ENCODE measurements at places on chromosomes 1 and 21.

- no peak for DNase-seq
These were observed 9.7 kb upstream of the ATAD3B start for GRCh38 chr1:1461721-1462317.

DNA sequence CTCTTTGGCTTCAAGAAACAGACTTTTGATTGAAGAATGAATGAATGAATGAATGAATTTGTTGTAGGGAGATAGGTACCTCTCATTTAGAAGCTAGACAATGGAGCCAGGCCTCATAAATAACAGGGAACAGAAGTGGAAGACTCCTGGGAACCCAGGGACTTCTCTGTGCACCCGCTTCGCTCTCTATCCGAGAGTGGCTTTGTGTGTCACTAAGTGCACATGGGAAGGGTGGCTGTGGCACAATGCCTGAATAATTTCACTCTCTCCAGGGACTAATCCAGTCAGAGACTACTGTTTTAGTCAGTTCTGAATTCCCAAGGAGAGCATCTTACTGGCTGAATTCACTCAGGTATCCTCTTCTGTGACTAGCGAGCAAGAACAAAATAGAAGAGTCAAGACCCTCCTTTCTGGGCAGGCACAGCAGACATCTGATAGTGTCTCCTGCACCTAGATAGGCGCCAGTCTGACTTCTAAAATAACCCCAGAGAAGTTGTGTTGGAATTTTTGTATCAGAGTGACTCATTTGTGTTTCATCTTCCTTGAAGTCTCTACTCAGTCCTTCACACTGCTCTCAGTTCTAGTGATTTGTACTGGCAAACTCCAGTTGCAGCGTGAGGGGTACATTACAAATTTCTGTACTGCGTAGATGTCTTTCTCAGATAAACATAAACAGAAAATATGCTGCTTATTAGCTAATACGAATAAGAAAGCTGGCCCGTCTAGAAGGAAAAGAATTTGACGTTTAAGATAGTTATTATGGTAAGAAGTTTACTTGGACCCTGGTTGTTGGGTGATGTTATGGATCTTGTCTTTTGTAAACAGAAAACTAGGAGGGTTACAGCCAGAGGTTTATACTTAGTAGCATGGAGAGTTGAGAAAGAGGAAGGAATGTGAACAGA is 34.0 kb downstream of the BACH1 start:
- DNase-seq, result no peak

GRCh38 chr1:187244623-187245022 is 415.9 kb downstream of the PLA2G4A start:
- no peak for DNase-seq

DNA sequence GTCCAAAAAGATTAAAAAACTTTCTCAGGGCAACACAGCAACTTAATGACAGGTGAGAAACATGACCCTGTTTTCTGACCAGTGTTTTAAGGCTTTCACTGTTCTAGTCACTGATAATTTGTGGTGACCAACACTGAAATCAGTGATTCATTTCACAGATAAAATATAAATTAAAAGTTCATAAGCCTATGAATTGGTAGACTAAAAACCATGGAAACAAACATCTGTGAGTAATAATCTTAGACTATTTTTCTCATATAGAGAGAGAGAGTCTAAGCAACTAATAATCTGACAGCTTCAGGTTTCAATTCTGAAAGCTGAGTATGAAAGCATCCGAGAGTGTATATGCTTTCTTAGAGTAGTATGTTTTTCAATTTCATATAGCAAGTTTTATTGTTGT is 536.9 kb downstream of the ADGRL2 start:
- no peak for DNase-seq

DNA sequence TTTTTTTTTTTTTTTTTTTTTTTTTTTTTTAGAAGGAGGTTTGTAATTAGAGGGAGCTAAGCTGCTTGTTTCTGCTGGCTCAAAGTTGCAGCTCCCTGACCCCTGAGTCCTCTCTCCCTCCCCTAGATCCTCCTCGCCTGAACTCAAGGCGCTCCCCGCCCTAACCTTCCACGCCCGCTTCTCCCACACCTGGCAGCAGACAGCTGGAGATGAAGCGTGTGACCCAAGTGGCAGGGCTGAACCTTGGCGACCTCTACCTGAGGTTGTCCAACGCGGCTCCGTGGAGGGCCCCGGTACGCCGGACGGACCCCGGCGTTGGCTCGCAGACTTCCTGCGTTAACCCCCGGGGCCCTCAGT is 795 bp downstream of the NGF start:
- DNase-seq, result no peak

GRCh38 chr1:232765542-232765941 is 39.7 kb upstream of the MAP10 start:
- DNase-seq, result no peak

DNA sequence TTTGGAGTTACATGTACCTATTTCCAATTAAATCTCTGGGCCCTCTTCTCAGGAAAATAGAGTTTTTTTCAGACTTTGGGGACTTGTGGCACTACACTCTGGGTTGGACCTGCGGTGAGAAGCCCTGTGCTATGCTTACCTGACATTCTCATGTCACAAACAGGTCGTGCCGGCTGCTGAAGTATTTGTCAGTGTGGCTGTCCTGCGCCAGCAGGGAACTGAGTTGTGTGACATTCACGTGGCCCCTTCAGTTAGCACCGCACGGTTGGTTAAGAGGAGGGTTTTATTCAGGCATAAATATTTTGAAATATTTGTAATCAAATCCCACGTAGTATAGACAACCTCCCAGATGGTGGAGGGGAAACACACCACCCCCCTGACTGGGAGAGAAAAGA is 6.3 kb upstream of the COL6A2 start:
- no peak for DNase-seq

DNA sequence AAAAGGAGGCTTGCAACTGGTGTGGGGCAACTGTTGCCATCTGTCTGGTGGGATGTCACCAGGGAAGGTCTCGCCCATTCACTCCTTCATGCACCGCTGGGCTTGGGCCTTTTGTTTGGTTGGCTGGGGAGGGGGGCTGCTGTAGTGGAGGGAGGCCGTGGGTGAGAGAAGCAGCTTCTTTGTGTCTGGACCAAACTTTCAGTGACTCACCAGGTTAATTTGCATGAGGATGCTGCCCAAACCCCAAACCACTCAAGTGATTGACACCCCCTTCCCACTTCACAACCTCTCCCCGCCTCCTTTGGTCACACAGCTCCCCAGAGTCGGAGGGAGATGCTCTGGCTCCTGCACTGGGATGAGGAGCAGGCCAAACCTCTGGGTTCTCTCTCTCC is 19.7 kb downstream of the BTG2 start:
- DNase-seq, result peak; percentile 82

GRCh38 chr1:3002349-3003038 is 18.8 kb upstream of the ACTRT2 start:
- no peak for DNase-seq

DNA sequence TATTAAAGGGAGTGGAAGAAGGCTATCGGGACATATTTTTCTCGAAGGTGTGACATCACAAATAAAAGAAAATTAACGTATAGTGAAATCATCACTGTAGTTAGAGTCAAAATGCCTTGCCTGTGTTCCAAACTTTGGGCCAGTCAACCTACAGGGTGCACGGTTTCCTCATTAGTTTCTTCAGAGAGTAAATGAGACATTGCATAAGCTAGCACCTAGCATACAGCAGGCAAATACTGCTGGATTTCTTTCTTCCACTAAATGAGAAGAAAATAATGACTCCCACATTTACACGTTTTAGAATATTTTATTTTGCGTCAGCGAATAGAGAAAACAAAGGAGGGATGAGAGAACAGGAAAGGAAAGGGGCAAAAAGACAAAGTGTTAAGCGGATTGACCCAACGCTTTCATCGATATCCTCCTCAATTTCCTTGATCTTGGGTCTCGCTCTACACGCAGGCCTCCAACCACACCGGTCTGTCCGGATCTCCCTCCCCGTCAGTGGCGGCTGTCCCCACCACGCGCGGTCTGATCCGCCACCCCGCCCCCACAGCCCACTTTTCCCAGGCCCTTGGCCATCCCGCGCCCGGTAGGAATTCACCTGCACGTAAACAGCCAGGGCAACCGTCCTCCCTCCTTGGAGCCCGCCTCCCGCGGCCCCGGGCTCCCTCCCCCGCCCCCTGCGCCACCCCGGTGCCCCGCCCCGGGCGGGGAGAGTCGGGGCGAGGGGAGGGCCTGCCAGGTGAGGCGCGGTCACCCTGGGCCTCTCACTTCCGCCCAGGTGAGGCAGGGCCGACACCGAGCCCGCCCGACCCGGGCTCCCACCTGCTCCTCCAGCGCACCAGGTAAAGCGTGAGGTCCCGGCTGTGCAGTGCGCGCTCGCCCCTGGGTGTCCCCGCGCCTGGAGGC is at the start of gene PATJ:
PATJ (plus strand) TSS at position 770 of the 909 bp plus-strand sequence. CDS start 20,413 bp downstream, outside the sequence.
- DNase-seq, result peak; percentile 27

DNA sequence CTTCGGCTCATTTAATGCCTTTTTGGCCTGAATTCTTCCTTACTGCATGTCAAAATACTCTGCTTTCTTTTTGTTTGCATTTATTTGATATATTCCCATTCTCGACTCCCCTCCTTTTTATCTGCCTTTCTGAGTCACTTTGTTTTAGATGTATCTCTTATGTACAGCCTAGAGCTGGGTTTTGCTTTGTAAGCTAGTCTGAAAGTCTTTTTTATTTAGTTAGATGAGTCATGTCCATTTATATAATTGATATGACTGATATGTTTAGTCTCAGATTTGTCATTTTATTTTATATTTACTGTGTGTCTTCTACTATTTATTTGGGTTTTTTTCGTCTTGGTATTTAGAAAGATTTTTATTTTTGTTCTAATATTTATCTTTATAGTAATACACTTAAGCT is 33.6 kb upstream of the GNG5 start:
- DNase-seq, result no peak

DNA sequence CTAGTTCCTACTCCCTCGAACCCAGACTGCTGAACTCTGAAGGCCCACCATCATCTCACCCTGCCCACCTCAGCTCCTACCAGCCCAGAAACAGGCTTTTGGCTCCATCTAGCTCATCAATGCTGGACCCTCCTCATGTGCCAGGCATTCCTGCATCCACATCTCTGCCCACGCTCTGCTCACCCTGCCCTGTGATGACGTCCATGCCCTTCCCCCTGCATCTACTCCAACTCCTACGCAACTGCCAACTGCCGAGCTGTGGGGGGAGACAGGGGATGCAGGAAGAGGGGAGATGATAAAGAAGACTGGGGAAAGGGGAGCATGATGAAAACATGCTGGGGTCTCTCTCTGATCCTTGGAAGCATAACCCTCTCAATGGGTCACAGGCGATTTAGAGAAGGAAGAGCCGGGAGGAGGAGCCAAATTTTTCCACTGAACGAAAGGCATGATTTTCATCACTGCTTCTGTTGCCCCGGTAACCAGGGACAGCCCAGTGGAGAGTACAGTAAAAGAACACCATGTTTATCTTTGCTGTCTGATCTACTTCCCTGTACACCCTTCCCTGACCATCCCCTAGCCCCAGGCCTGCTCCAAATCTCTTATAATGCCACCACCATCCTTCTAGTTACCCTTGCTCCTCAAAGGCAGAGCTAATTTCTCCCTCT is 44.3 kb downstream of the CD34 start:
- DNase-seq, result no peak

- no peak for DNase-seq
These were observed 86.5 kb upstream of the TTC39A start for GRCh38 chr1:51416910-51417309.

- DNase-seq, result no peak
These were observed 54.7 kb upstream of the ARHGEF16 start for GRCh38 chr1:3399732-3400131.

- DNase-seq, result no peak
These were observed 57.9 kb downstream of the SASS6 start for GRCh38 chr1:100074604-100075395.

- DNase-seq, result no peak
These were observed 26.3 kb upstream of the IVNS1ABP start for GRCh38 chr1:185343306-185343705.

DNA sequence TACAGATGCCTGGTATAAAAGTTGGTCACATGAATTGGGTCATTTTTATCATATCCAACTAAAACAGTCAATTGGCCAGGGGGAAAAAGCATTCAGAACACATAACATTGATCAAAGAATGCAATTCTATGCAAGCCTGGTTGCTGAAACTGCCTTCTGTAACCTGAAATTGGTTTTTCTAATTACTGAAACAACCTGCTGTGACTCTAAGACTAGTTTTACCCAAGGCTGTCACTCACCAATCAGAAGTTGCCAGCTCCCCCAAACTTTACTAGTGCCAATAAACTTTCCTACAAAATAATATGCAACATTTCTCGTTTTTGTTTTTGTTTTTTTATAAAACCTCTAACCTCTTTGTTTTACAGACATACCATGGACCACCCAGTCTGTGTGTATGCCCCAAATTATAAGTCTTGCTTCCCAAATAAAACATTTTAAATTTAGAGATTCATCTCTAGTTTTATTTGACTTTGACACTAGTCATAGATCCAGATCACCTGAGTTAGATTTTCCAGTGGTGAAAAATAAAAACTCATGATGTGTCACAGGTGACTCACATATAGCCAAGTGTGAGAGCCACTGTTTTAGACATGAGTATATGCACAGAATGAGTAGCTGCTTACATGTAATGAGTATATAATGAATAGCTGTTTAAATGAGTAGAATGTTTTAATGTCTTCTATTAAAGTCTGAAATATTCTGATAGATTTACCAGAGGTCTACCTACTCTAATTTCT is 64.2 kb upstream of the CR2 start:
- no peak for DNase-seq

- no peak for DNase-seq
These were observed 1.7 kb upstream of the PBX1 start for GRCh38 chr1:164557270-164557669.

- DNase-seq, result no peak
These were observed 64.2 kb upstream of the PDE4B start for GRCh38 chr1:65728504-65728903.

GRCh38 chr1:117661027-117661426 is 55.2 kb downstream of the TENT5C start:
- DNase-seq, result no peak

DNA sequence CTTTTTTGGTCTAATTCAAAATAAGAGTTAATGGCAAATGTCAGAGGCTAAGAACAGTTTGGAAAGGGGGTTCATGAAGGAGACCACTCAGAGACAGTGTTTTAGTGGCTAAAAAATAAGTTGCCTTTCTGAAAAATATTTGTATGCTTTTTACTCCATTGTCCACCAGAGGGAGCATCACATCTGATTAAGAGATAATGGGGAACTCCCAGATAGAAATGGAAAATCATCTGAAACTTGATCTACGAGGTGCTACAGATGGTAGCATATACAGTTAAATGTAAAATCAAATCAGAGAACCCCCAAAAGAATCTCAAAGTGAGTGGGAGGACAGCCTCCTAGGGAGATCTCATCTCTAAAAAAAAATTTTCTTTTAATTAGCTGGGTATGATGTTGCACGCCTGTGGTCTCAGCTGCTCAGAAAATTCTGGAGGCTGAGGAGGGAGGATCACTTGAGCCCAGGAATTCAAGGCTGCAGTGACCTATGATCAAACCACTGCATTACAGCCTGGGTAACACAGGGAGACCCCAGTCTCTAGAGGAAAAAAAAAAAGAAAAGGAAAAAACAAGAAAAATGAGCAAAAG is 9.7 kb downstream of the SMYD3 start:
- peak; percentile 67 for DNase-seq

DNA sequence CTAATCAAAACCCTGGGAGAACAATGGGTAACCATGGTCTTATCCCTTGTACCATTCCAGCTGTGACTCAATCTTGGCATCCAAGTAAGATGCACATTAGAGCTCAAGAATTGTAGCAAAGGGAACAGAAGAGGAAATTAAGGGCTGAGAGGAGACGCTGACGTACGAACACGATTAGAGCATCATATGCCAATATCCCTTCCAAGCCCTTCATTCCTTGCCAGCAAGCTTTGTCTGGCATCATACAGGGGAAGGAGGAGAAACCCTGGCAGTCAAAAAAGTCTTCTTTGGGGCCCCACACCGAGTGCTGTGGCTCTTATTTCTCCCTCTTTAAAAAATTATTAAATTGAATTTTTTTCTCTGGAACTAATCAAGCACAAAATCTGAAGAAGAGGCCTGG is 120.9 kb downstream of the ASTN1 start:
- DNase-seq, result no peak

Measured in thymus (tissue), 14 donors.